ENCODE measurements at places on chromosomes 6 and 20. TPM values are rescaled to one million over a fixed set of nuclear protein-coding genes. Genes with fewer than 3 reads are reported as not detected.

- DNase-seq, result no peak
These were observed 14.1 kb upstream of the PAQR8 start for GRCh38 chr6:52347818-52348217.

- DNase-seq, result peak; percentile 81
These were observed 8.8 kb downstream of the DUSP15 start for GRCh38 chr20:31861385-31862156.

DNA sequence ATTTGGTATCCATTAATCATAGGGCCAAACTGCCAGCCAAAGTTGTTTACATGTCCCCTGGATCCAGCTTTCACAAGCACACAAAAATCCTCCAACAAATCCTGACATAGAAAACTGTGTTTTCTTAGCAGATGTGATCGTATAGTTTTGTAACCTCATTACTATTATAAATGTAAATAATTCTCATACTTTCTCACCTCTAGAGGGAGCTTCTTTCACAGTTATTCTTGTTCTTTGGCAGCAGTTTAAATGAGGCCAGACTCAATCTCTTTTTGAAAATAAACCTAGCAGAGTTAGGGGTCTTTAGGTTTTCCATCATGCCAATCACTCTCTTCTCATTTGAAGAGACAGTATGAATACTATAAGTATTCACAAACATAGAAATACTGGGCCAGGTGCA is 17.0 kb upstream of the ZNF318 start:
- peak; percentile 41 for DNase-seq

DNA sequence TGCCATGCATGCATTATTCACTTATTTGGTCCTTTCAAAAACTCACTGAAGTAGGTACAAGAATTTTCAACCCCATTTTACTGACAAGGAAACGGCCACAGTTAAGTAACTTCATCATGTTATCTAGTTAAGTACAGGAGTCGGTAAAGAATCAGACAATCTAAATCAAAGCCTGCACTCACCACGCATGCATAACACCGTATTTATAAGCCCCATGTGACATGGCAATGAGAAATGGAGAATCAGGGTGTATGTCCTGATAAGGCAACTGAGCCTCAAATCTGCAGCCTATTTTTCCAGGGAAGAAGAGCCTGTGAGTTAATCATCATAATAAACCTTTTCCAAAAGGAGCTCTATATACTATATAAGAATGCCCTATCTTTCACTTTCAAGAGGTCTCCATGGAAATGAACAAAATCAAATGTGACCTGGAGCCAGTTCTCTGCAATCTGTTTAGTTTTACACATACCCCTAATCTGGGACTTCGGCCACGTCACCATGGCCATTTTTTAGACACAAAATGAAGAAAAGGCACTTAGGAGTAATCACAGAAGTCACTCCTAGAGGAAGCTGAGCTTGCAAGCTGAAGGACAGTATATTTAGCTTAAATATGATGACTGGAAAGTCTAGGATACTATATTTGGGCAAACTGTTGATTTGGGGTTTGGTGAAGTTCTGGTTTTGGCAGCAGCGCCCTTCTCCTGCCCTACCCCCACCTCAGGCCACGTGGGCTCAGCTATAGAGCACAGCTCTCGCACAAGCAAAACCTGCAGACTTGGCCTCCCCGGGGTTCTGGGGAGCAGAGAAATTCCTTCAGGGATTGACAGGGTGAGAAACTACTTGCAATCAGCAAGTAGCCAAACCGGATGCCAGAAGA is 19.2 kb downstream of the TRAM2 start:
- DNase-seq, result no peak

DNA sequence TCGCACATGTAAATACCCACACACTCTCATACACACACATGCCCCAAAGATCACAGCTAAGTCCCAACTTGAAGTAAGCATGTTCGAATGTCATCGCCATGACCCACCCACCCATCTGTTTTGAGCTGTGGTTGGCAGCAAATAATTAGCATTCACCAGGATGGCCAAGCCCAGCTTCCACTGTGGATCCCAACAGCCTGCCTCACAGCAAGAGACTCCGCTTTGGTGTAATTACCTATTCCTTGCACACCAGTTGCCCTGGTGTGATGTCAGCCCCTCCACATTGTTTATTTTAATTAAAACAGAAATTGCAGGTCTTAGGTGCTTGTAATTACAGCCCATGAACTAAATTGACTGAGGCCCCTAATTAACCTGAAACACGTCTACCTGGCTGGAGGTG is 81.1 kb downstream of the MAFB start:
- DNase-seq, result no peak

GRCh38 chr20:58448958-58449357 is 59.9 kb downstream of the VAPB start:
- no peak for DNase-seq

DNA sequence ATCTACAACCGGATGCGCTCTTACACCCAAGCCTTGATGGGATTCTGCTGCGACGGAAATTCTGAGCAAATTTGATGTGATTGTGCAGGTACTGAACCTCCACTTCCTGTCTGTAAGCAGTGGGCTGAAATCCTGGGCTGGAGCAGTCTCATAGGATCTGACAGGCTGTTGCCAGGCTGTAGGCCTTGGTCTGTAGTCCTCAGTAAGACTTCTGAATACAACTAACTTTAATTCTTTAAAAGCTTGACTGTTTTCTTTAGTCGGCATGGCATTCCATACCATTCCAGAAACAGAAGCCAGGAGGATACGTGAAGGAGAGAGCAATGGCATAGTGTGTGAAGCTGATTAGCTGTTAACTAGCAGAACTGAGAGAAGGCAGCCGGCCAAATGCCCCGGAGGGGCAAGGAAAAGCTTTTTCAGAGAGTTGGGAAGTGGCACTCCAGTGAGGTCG is 68.3 kb downstream of the ADTRP start:
- peak; percentile 64 for DNase-seq

DNA sequence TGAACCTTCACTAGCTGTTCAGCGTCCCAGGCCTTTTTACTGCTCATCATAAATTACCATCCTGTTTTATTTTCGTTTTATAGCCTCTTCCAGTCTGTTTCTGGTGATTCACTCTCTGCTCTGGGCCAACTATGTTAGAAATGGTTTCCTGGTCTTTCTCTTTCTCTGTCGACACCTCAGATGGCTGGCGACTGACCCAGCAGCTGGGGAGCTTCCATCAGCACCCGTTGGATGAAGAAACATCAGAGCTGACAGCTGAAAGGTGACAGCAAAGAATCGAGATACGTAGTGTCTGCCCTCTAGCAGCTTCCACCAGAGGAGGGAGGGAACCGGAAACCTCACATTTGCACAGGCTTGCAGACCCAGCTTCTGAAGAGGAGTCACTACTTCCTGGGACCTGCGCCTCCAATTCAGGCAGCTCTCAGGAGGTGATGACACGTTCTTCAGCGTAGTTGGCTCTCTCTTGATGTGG is 82.9 kb upstream of the MLN start:
- DNase-seq, result peak; percentile 37

- no peak for DNase-seq
These were observed 3.8 kb downstream of the NFKBIE start for GRCh38 chr6:44261581-44261980.

DNA sequence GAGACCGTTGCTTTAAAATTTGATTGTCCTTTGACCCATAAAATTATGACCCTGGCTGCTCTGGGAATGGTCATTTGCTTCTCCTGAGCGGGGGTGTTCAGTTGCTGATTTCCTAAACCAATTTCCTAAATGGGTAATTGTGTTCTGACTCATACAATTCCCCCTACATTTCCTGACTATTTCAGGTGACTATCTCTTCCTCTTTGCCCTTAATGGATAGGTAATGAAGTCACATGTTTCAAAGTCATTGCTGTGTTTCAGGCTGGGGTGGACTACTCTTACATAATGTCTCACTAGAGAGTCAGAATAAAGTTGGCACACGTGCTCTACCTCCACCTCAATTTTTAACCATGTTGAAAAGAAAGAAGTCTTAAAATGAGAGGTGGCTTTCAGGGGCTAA is 109.8 kb downstream of the DOK5 start:
- no peak for DNase-seq

DNA sequence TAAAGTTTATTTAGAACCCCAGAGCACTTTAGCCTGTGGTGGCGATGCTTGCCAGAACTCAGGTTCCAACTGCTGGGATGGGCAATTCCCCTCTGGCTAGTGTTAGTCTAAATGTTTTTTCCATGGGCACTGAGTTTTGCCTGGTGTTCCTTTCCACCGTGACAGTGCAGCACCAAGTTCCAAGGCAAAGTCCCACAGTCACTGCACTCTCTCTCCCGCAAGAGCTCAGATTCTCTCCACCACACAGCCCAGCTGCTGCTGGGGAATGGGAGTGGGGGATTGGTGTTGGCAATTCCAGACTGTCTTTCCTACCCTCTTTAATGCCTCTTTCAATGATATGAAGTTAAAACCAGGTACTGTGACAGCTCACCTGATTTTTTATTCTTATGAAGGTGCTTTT is 247.6 kb downstream of the ALDH8A1 start:
- no peak for DNase-seq

- no peak for DNase-seq
These were observed 11.7 kb downstream of the TSPYL1 start for GRCh38 chr6:116267836-116268588.

GRCh38 chr6:67898875-67899274 is 736.2 kb upstream of the ADGRB3 start:
- no peak for DNase-seq

- DNase-seq, result no peak
These were observed 91.1 kb downstream of the ATXN1 start for GRCh38 chr6:16670183-16670582.

DNA sequence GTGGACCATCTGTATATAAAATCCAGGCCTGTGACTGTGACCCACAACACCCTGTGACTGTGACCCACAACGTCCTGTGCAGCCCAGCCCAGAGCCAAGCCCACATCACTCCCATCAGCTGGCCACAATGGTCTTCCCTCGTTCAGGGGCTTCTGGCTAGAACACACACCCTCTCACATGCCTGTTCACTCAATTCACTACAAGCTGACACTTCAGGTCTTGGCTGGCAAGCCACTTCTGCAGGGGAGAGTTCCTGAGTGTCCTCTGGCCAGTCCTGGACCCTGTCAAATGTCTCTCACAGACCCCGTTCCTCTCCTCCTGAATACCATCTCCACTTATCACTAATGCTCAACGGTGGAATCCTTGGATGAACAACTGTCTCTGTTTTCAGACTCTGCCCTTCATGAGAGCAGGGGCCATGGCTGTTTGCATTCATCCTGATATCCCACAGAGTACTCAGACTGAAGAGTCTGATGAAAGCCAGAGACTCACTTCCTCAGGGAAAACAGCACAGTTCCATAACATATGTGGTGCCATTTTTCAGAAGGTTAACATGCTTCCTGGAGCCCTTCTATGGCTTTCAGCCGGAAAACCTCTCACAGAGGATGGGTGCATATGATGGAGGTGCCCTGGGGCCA is 56.0 kb downstream of the MYH7B start:
- DNase-seq, result no peak

GRCh38 chr20:6122873-6123648 is at the start of gene FERMT1:
FERMT1 (minus strand) TSS chr20:6123030; CDS start chr20:6119554, 3,476 bp downstream.
- DNase-seq, result peak; percentile 58

DNA sequence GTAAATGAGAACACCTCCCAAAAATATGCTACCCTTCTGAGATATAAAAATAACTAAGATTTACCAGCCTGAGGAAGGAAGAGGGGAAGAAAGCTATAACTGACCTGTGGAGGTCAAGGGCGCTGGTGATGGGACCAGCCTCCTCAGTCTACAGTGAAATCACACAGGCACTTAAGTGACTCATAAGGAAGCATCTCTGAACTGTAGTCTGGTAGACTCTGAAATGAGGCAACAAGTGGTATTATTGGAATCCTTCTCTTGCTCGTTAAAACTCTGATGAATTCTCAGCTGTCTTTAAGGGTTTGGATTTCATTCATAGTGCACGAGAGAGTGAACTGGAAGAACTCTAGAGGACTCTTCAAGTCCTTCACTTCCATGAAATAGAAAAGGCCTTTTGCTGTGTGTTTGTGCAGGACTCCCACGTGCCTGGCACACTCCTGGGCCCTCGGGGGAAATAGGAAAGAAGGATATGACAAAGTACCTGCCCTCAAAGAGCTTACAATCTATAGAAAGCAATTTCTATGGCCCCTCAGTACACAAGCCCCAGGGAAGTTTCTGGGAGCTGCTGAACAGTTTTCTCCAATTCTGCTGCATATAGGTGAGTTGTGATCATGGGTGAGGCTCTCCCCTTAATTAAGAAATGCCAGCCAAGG is 231.8 kb upstream of the RREB1 start:
- DNase-seq, result peak; percentile 64

GRCh38 chr20:51631011-51631950 is 88.8 kb upstream of the NFATC2 start:
- DNase-seq, result peak; percentile 80

DNA sequence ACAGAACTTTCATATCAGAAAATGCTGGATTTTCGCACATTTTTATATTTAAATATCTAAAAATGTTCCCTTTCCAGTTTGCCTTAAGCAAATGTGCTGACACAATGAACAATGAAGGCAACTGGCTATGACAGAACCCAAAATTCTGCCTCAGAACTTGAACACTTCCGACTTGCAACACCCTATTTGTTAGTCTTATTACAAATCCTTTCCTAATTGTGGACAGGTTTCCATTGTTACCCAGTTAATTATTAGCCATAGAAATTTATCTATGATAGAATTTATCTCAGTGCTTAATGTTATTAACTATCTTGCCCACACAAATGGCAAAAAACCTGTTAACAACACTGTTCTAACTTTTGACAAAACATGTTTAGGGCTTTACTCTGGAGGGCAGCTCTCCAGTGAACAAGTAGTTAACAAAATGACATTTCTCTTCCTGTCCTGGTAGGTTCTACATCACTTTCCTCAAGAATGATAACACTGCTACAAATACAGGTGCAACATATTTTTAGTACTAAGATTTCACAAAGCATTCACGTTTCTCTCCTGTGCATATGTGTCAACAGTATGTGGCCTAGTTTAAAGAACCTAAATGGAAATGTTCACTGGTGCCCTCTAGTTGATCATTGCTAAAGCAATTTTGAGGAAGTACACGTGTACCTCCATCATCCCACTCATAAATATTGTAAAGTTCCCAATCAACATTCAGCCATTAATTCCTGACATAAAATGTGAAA is 58.4 kb downstream of the HIVEP2 start:
- peak; percentile 52 for DNase-seq

DNA sequence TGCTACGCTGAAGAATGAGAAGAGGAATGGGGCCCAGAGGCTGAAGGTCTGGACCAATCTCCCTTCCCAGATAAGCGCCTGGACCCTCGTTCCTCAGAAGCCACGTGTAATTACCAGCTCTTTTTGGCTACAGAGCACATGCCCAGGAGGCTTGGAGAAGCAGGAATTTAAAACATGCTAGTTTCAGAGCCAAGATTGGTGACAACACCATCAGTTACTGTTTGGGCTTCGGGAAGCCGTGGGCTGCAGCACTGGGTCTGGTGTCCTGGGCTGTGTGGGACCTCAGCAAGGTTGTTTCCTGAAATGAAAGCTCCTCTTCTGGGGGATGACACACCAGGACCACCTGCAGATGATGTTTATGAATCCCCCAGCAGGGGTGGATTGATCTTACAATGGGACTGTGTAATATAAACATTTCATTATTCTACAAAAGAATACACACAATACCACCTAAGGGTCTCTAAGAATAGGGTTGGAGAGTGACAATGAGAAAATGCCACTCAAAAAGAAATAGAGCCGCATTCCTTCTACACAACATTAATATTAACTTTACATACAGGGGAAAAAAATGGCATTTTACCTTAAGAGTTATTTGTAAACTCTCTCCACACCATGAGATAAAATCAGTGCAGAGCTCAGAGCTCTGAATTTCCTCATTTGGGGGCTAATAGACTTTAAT is 207.8 kb upstream of the FOXQ1 start:
- DNase-seq, result no peak

- no peak for DNase-seq
These were observed 3.0 kb upstream of the TMEM170B start for GRCh38 chr6:11534561-11534960.

The EPPIN gene
- total RNA-seq, result not detected

The LGSN gene
- total RNA-seq, result not detected

The RIMS4 gene
- total RNA-seq, result 3.7 TPM

The SLPI gene
- total RNA-seq, result 181 TPM

The MCCD1 gene
- total RNA-seq, result not detected

Measured in tongue (tissue), 3 donors.